Naive thymus-derived CD8-positive, alpha-beta T cell (primary cell): ENCODE measurements at places on chromosomes 3 and 15. TPM values are rescaled to one million over a fixed set of nuclear protein-coding genes. Genes with fewer than 3 reads are reported as not detected.

The KY gene
- total RNA-seq: not detected

The CLRN1 gene
- not detected for total RNA-seq

The COL6A6 gene
- not detected for total RNA-seq

The GHSR gene
- total RNA-seq: not detected

The LRRC31 gene
- total RNA-seq: not detected

The DCLK3 gene
- total RNA-seq: not detected

The C3orf22 gene
- not detected for total RNA-seq

The MAGI1 gene
- not detected for total RNA-seq

The CCR8 gene
- total RNA-seq: not detected

The XIRP1 gene
- not detected for total RNA-seq

GRCh38 chr3:110687138-110687537 is 384.5 kb upstream of the NECTIN3 start:
- H3K27me3 ChIP-seq: peaks cover 5% of the 10 kb centered on the region
- H3K36me3 ChIP-seq: no peaks in the 10 kb centered on the region
- no peaks in the 10 kb centered on the region for H3K4me1 ChIP-seq
- no peak overlapping the region for H3K4me3 ChIP-seq
- no peak for DNase-seq

DNA sequence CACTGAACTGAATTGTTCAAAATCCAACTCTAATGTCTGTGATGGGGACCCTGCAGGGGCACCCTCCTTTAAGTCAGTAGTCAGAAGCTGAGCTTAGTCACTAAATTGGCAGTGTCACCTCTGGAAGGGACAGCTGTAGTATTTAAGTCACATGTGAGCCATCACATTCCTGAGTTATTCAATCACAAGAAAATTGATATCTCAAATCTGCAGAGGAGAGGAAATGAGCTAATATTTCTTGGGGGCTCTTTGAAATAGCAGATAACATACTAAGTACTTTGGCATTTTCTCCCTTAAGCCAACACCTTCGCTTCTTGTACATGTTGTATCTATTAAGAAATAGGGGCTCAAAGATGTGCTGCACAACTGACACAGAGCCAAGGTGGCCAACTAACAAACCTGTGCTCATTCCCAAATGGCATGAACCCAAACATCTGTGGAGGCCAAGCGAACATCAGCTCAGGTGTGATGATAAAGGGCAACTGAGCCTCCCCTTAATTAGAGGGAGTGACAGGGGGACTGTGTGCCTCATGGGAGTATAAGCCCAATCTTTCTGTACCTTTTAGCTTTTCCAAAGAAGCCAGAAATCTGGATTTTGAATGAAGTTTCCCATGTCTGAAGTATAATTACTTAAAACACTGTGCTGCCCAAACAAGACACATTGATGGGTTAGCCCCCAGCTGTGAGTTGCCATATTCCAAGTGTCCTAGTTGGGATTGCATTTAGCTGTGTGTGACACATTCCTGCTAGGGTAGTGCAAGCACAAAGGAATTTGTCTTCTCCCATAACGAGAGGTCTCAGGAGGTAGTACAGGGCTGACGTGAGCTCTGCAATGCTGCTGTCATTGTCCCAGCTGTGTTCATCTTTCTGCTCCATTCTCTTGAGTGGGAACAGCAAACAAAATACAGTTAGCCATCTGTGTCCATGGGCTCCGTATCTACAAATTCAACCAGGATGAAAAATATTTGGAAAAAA is 63.3 kb downstream of the ABHD5 start:
- no peaks in the 10 kb centered on the region for H3K27me3 ChIP-seq
- no peak for DNase-seq
- no peaks in the 10 kb centered on the region for H3K36me3 ChIP-seq

- H3K4me1 ChIP-seq: peaks cover 8% of the 10 kb centered on the region
- no peak for DNase-seq
- no peaks in the 10 kb centered on the region for H3K27me3 ChIP-seq
- H3K36me3 ChIP-seq: peaks cover 97% of the 10 kb centered on the region
- H3K27ac ChIP-seq: peak overlapping the region; percentile 78
Measured at GRCh38 chr3:15044326-15044725, 20.8 kb downstream of the MRPS25 start.

- H3K4me1 ChIP-seq: peaks cover 38% of the 10 kb centered on the region
- no peaks in the 10 kb centered on the region for H3K36me3 ChIP-seq
- H3K4me3 ChIP-seq: peak overlapping the region; percentile 11
Measured at GRCh38 chr15:64837502-64837901, 4.2 kb upstream of the PLEKHO2 start.

- H3K4me3 ChIP-seq: no peak overlapping the region
- DNase-seq: no peak
- H3K36me3 ChIP-seq: peaks cover 1% of the 10 kb centered on the region
- H3K27ac ChIP-seq: no peak overlapping the region
Measured at GRCh38 chr3:60399861-60400845, 851.1 kb downstream of the FHIT start.

GRCh38 chr15:82870727-82871320 is 61.4 kb downstream of the WHAMM start:
- H3K36me3 ChIP-seq: peaks cover 6% of the 10 kb centered on the region
- H3K4me3 ChIP-seq: no peak overlapping the region
- peaks cover 5% of the 10 kb centered on the region for H3K4me1 ChIP-seq
- H3K27me3 ChIP-seq: no peaks in the 10 kb centered on the region
- no peak overlapping the region for H3K27ac ChIP-seq
- DNase-seq: no peak

DNA sequence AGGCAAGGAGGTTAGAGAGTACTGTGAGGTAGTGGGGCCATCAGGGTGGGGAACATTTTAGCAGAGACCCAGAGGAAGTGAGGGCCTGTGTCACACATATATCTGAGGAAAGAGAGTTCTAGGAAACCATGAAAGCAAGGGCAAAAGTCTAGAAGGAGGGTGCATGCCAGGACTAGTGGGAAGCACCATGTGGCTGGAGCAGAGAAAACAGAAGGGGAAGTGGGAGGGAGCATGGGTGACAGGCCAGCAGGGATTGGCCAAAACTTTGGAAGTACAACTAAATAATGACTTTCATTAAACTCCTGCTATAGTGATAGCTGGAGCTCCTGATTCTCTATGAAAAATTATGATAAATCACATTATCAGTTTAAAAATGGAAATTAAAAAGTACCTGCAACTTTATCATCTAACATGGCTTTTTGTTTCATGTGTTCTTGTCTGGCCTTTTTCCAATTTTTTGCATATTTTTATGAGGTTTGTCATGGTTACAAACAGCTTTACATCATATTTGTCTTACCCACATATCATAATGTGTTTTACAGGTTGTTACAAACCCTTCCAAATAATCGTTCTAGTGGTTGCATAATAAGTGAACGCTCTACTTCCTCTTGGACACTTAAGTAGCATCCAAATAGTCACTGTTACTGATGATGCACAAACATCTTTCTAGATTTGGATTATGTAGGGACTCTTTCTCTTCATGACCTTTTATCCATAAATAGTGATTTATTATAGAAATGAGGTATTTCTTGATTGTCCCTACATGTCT is 168.3 kb downstream of the NEK10 start:
- no peak for DNase-seq
- no peaks in the 10 kb centered on the region for H3K4me1 ChIP-seq
- no peaks in the 10 kb centered on the region for H3K27me3 ChIP-seq
- no peak overlapping the region for H3K4me3 ChIP-seq
- H3K27ac ChIP-seq: no peak overlapping the region
- H3K36me3 ChIP-seq: peaks cover 4% of the 10 kb centered on the region

- H3K4me1 ChIP-seq: no peaks in the 10 kb centered on the region
- no peaks in the 10 kb centered on the region for H3K36me3 ChIP-seq
- no peak for DNase-seq
- peaks cover 13% of the 10 kb centered on the region for H3K27me3 ChIP-seq
- H3K27ac ChIP-seq: no peak overlapping the region
- H3K4me3 ChIP-seq: no peak overlapping the region
Measured at GRCh38 chr3:97680696-97681095, 83.9 kb upstream of the ARL6 start.

DNA sequence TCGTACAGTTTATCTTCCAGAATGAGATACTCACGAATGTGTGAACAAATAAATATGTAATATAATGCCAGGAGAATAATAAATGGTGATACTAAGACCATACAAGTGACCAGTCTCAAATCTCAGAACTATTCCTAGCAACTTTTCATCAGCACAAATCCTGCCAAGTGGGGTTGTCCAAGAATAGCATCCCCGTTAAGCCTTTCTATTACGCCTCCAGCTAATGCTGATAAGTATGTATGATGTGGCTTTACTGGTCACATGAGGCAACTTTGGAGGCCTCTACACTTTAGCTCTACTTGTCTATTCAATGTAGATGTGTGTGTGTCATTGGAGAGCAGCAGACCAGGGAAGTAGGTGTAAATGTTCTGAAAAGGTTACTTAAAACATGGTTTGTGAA is 129.5 kb downstream of the KCNMB2 start:
- no peak overlapping the region for H3K4me3 ChIP-seq
- H3K36me3 ChIP-seq: no peaks in the 10 kb centered on the region
- no peaks in the 10 kb centered on the region for H3K4me1 ChIP-seq
- H3K27me3 ChIP-seq: no peaks in the 10 kb centered on the region

DNA sequence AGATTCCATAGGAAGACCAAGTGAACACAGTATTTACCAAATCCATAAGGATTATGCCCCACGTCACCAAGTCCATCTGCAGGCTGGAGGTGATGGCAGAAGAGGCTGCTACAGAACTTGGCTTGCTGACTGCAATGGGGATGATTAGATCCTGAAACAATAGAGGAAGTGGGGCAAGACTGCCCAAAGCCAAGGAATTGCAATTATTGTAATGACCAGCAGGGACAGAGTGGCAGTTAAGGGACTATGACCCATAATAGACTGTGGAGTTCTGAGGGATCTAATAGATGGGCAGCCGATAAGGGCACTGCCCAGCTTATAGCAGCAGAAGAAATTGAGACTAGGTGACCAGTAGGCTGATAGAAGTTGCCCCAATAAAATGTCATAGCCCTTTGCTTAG is 108.4 kb downstream of the MINAR1 start:
- no peak overlapping the region for H3K27ac ChIP-seq
- no peak overlapping the region for H3K4me3 ChIP-seq

- DNase-seq: no peak
- no peaks in the 10 kb centered on the region for H3K4me1 ChIP-seq
- no peak overlapping the region for H3K27ac ChIP-seq
Measured at GRCh38 chr3:99407257-99407656, 231.1 kb upstream of the COL8A1 start.

DNA sequence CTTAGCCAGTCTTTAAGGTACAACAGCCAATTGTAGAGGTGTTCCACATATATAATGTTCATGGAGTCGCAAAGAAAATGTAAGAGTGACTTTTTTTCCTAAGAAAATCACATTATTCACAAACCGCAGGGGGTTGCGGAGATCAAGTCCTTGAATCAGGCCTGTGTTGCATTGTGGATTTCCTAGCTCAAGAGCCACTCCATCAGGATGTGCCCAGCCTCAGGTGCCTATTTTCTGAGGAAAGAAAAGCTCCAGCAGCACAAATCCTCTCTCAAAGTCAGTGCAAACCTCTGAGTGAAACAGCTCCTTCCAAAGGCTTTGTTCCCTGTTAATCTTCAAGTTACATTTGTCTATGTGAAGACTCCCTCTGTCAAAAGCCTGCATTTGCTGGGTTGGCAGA is 349.4 kb downstream of the CLSTN2 start:
- no peak overlapping the region for H3K27ac ChIP-seq
- no peak for DNase-seq
- H3K36me3 ChIP-seq: no peaks in the 10 kb centered on the region

DNA sequence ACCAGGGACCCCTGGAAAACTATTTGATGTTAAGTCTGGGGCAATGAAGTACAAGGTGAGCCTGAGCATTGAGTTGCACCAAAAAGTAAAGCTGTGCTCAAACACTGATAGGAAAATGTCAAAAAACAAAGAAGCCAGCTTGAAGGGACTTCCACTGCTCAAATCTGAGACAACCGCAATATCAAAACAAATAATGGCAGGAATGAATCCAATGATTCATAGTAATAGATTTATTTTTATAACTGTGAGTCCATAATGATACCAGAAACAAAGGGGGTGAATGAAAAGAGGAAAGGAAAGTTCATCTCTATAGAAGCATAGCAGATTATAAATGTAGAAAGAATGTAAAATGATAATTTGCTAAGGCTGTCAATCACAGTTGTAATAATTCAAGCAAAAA is 237.3 kb upstream of the ZBTB20 start:
- DNase-seq: no peak
- no peaks in the 10 kb centered on the region for H3K4me1 ChIP-seq
- H3K27me3 ChIP-seq: peaks cover 1% of the 10 kb centered on the region

DNA sequence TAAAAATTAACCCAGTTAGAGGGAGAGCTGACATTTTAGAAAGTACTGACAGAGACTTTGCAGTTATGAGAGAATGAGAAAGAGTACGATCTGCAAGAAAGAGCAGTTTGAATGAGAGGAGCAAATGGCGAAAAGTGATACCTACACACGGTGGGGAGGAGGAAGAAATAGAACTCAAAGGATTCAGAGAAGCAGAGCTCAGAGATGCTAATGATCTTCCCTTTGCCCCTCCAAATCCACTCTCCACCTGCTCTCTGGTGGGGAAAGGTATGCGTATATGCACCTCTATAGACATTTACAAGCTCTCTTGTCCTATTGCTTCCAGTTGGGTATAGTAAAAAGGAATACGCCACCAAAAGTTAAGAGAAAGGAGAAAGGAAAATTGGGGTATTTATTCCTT is 123.3 kb upstream of the TTC14 start:
- peaks cover 12% of the 10 kb centered on the region for H3K27me3 ChIP-seq
- H3K4me3 ChIP-seq: no peak overlapping the region
- H3K27ac ChIP-seq: no peak overlapping the region
- H3K4me1 ChIP-seq: no peaks in the 10 kb centered on the region
- DNase-seq: no peak

DNA sequence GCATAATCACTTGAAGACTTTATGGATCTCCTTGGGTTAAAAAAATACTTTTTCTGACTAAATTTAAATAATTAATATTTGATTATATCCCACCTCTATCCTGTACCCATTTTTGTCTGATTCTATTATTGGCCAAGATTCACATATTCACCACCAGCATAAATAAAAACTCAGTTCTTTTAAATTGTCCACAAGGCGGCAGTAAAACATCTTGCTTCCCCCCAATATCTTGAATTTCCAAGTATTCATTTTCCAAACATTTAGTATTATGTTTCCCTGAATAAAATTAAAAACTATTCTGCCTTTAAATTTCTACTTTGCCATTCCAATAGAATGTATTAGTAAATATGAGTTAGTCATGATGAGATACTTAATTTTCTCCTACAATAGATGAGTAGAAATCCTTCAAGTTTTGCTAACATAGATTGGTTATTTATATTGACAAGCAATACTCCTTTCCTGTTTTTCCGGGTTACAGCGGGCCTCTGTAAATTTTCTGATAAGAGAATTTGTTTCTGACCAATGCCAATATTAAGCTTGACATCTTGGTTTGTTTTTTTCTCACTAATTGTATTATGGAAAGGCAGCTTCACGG is 218.7 kb upstream of the MDFIC2 start:
- no peaks in the 10 kb centered on the region for H3K27me3 ChIP-seq
- H3K4me3 ChIP-seq: no peak overlapping the region
- DNase-seq: peak; percentile 9

GRCh38 chr3:172585954-172586353 is 62.7 kb upstream of the TNFSF10 start:
- no peak overlapping the region for H3K4me3 ChIP-seq
- peaks cover 66% of the 10 kb centered on the region for H3K4me1 ChIP-seq
- no peak for DNase-seq
- no peaks in the 10 kb centered on the region for H3K36me3 ChIP-seq
- H3K27ac ChIP-seq: peak overlapping the region; percentile 33
- no peaks in the 10 kb centered on the region for H3K27me3 ChIP-seq

- H3K27ac ChIP-seq: no peak overlapping the region
- H3K4me3 ChIP-seq: no peak overlapping the region
- no peak for DNase-seq
- no peaks in the 10 kb centered on the region for H3K36me3 ChIP-seq
- H3K27me3 ChIP-seq: no peaks in the 10 kb centered on the region
- peaks cover 2% of the 10 kb centered on the region for H3K4me1 ChIP-seq
Measured at GRCh38 chr3:23685541-23686258, 120.1 kb upstream of the UBE2E1 start.
